ENCODE measurements at places on chromosomes 11 and 22.

DNA sequence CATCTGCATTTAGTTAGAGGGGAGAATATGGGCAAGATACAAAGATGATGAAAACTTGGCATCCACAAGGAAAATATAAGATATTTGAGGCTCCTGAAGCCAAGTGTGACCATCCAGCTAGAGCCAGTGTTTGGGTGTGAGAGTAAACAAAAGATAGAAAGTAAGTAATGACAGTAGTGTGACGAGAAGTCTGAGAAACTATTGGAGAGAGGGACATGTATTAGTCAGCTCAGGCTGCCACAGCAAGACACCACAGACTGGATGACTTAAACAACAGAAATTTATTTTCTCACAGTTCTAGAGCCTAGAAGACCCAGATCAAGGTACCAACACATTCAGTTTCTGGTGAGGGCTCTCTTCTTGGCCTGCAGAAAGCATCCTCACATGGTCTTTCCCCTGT, 6.4 kb upstream of the CCKBR start:
- DNase-seq: no peak

DNA sequence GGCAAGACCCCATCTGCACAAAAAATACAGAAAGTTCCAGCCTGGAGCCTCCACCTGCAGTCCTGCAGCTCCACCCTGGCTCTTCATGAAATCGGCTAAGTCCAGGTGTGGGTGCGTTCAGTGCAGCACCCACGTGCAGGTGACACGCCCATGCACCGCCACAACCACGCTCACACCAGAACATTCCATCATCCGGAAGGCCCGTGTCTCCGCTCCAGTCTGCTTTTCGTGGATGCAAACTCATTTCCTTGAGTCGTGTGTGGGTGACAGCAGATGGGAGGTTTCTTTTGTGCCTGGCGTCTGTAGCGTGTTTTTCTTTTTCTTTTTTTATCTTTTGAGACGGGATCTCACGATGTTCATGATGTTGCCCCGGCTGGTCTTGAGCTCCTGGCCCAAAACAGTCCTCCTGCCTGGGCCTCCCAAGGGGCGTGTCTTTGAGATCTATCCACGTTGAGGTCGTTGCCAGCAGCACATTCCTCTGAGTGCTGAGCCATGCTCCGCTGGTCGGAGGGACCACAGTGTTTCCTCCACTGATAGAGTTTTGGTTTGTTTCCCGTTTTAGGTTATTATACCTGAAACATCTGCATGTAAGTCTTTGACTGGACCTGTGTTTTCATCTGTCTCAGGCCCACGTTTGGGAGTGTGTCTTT, 7.2 kb downstream of the PTDSS2 start:
- no peak for DNase-seq

- no peak for DNase-seq
Measured at GRCh38 chr11:11210446-11210845, 142.6 kb downstream of the CSNK2A3 start.

DNA sequence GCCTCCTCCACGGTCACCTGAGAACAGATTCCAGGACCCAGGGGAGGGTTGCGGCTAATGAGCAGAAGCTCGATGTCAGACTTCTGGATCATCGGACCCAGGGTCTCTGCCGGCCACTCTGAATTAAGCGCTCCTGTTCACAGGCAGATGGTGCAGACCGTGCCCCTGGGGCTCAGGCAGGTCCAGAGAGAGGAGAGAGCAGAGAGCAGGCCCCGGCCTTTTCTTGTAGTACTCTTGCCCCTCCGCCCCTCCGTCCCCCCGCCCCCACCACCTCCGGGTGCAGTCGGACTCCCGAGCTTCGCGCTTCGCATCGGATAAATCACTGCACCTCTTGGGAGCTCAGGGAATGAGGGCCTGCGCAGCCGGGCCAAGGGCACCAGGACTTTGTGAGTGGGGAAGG, 50.3 kb downstream of the RPS6KA4 start:
- no peak for DNase-seq

DNA sequence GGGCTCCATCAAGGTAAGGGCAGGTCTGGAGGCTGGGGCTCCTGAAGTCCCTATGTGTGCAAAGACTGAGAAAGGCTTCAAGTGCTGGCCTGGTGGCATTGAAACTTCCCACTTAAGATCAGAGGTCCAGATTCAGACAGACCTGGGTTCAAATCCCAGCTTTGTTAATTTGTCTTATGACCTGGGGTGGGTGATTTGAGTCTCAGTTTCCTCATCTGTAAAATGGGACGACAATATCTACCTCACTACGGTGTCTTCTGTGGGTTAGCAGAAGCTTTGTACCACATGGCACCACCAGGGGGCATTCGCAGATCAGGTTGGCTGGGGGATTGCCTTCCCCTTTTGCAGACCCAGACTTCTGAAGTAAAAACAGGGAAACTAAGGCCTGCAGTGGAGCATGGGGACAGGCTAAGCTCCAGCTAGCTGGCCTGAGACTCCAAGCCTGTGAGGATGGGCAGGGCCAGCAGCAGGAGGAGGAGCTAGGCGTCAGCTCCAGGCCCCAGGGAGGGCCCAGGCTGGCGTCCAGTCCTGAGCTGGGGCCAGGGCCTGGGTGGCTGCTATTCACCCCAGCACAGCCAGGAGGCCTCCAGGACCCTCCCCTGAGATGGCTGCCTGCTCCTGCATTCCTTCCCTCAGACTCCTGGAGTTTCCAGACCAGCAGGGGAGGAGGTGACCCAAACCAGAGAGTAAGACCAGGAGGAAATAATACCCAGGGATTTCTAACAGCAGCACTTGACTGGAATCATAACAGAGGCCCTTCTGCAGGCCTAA, 1.5 kb downstream of the CASTOR1 start:
- peak; percentile 92 for DNase-seq

DNA sequence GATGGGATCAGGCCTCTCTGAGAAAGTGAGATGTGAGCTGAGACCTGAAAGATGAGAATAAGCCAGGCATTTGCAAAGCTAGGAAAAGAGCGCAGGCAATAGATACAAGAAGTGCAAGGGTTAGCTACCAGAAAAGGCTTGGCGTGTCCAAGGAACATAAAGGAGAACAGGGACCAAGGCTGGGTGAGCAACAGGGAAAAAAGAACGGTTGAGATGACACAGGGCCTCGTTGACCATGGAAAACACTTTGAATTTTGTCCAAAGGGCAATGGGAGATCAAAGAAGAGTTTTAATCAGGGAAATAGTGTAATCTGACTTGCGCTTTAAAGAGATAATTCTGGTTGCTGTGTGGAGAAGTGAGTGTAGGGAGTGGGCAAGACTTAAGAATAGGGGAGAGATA, 35.0 kb downstream of the RAB30 start:
- DNase-seq: no peak

- DNase-seq: no peak
Measured at GRCh38 chr11:10920205-10920604, 62.4 kb upstream of the ZBED5 start.

- no peak for DNase-seq
Measured at GRCh38 chr22:17929909-17930308, 94.5 kb downstream of the MICAL3 start.

- DNase-seq: no peak
Measured at GRCh38 chr11:40376331-40376730, 1083.1 kb downstream of the LRRC4C start.

GRCh38 chr22:43411040-43411868, 560 bp upstream of the MPPED1 start:
- no peak for DNase-seq

- DNase-seq: no peak
Measured at GRCh38 chr11:41609511-41609910, 150.1 kb upstream of the LRRC4C start.

GRCh38 chr11:92477686-92478085, 253.1 kb downstream of the FAT3 start:
- no peak for DNase-seq

- DNase-seq: no peak
Measured at GRCh38 chr22:44894321-44894720, 115.5 kb downstream of the PHF21B start.

DNA sequence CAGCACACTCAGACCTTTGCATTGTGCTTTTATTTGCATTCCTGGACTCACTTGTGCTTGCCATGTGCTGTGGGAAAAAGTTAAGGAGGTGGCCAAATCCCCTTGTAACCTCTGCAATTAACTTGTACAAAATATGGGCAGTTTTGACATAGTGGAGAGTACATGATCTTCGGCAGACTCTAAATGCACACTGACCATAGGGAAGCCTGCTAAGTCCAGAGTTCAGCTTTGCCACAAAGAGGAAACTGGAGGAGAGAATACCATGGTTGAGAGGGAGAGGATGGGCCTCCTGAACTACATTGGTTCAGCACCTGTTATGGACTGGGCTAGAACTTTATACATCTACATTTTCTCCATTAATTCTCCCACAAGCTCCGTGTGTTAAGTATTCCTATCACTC, 37.6 kb upstream of the CEP295 start:
- DNase-seq: no peak
